CMK (cell line): ENCODE measurements at places on chromosomes 3 and 15.

DNA sequence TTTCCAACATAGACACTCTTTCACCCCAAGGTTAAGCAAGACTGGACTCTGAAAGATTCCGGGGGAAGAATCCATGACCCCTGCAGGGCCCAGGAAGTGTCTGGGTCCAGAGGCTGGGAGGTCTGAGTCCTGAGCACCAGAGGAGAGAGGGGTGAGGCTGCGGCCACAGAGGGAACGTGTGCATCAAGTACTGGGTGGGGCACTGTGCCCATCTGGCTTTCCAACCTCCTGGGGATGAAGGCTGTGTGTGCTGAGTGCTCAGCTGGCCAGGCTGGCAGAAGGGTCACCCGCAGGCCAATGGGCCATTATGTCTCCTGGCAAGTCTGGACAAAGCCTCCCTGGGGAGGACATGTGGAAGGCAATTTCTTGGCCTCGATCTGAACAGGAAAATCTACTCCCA lies 3.3 kb downstream of the CHRNA3 start:
- DNase-seq = no peak

GRCh38 chr3:78873641-78874040 lies 894.2 kb downstream of the ROBO1 start:
- DNase-seq = no peak

GRCh38 chr3:151230646-151231045 lies 27.6 kb upstream of the GPR171 start:
- no peak for DNase-seq

- no peak for DNase-seq
Measured at GRCh38 chr3:146065573-146066006, 95.4 kb downstream of the PLOD2 start.

- DNase-seq = no peak
Measured at GRCh38 chr15:73959012-73959581, 32.8 kb downstream of the LOXL1 start.

GRCh38 chr3:111954228-111954990 lies 24.4 kb upstream of the ABHD10 start:
- DNase-seq = no peak

DNA sequence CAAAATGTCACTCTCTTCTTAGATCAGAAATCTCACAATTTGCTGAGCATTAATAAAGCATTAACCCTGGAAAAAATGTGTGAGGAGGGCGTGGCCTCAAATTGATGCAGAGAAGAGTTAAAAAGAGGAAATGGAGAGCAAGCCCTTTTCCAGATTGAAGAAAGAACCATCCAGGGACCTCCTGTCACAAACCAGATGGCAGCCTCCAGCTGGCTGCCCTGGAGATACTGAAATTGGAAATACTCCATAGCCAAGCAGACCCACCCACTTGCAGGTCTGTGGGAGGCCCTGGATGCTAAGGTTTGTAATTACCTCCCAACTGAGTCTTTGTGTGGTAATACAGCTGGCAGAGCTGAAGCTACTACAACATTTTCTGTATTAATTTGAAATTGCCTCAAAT lies 214.9 kb downstream of the IL20RB start:
- no peak for DNase-seq

- no peak for DNase-seq
Measured at GRCh38 chr15:49110158-49110944, 45.0 kb downstream of the COPS2 start.

- DNase-seq = no peak
Measured at GRCh38 chr15:41926185-41927056, 32.6 kb upstream of the SPTBN5 start.

GRCh38 chr15:61479613-61480012 lies 250.5 kb upstream of the RORA start:
- no peak for DNase-seq

- no peak for DNase-seq
Measured at GRCh38 chr15:35321926-35322325, 224.0 kb downstream of the DPH6 start.

DNA sequence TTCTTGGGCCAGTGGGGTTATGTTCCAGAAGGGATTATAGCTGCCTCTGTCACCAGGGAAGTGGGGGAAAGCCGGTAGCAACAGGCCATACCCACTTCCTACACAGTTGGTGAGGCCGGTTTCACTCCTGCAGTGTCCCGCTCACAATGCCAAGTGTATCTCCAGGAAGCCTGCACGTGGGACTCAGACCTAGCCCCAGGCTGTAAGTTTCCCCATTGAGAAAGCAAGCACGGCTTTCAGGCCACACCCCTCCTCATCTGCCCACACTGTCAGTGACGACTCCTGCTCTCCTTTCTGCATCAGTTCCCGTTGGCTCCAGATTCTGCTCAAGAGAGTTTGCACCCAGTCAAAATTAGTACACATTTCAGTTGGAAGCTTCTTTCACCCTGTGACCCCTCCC lies 51.6 kb upstream of the CPOX start:
- DNase-seq = no peak

DNA sequence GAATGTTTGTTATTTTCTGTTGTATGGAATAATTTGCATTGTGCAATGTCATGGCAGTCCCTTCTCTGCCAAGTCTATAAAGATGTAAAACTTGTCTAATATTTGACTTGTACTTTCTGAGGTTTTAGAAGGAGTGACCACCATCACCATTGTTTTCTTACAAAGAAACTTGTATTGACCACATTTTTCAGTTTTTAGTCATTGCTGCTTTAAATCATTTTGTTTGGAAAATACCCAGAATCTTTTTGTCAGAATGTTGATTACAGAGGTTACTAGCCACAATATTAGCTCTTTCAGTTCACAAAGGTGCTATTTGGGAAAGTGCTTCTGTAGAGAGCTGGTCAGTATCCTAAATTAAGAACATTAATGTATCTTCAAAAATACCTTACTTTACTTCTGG lies 532.4 kb upstream of the GBE1 start:
- DNase-seq = no peak
